ENCODE measurements at places on chromosomes 5 and 9.

GRCh38 chr5:120241400-120241799 lies 222.7 kb upstream of the PRR16 start:
- no peak for DNase-seq

- no peak for DNase-seq
These were observed 150.3 kb downstream of the PIK3R1 start for GRCh38 chr5:68365889-68366288.

- no peak for DNase-seq
These were observed 73.9 kb downstream of the ATG10 start for GRCh38 chr5:82045554-82046275.

DNA sequence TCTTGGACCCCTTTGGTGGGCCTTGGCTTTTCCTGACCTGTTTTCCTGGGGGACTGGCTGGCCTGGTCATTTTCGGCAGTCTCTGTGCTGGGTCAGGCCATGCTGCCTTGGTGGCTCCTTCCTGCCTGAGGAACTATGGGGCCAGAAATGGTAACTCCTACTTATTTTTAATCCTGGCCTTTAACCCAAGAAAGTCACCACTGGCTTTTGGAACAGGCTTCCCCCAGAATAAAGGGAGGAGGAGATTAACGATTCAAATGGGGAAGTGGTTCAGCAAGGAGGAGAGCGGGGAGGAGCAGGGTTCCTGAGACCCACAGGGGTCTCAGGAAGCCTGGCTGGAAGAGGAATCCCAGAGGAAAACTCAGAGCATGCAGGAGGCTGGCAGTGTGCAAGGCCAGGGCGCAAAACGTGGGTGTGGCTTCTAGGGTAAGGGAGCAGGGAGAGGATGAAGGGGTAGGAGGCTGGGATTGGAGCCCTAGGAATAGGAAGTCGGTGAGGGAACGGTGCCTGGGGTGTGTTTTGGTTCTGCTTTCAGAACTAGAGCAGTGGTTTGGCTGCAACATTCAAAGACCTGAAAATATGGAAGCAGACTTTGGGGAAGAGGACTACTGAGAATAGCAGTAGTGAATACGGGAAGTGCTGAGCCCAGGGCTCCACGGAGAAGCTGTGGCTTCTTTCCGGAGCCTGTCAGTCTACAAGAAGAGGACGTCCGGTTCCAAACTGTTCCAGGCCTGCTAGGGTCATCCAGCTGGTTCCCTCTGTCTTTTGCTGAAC lies 271.1 kb upstream of the KLF4 start:
- DNase-seq, result no peak

GRCh38 chr5:180591311-180591887 lies at the start of gene SCGB3A1:
SCGB3A1 (minus strand) TSS chr5:180591499; CDS start chr5:180591462, 37 bp downstream.
- DNase-seq, result no peak

- no peak for DNase-seq
These were observed 65.8 kb downstream of the SEMA4D start for GRCh38 chr9:89431930-89432725.

GRCh38 chr9:85523202-85523601 lies 218.6 kb downstream of the AGTPBP1 start:
- no peak for DNase-seq

- no peak for DNase-seq
These were observed 24.8 kb upstream of the LOX start for GRCh38 chr5:122102825-122103224.

- DNase-seq, result no peak
These were observed 567.4 kb downstream of the PRR16 start for GRCh38 chr5:121031491-121031890.

DNA sequence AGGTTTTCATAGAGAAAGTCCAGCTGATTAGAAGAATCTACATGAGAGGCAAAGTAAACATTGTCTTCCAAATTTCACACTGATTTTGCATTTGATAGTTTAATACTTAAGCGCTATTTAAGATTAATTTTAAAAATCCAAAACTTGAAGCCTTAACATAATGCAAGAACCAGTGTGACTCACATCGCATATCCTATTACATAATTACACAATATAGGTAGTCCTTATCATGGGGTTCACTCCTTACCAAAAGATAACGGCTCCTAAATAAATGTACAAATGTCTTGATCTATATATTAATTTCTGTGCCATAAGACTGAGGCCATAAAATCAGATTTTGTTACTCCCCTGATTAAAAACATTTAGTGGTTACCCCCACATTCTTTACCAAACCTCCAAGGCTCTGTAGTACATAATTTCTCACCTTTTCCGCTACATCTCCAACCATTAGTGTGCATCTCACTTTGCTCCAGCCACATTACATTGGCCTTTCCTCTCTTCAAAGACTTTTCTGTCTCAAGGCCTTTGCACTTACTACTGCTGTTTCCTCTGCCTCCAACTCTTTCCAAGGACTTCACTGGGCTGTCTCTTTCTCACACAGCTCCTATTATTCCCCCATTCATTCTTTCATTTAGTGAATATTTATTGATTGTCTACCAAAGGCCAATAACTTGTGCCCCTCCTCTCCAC lies 1.0 kb downstream of the RIOK2 start:
- no peak for DNase-seq
